ENCODE measurements at places on chromosomes 2 and 18.
A peak's percentile ranks its signal among the peaks of the same experiment; 100 is the strongest.

- no peak for DNase-seq
Observed at GRCh38 chr2:95275601-95276243, 1.5 kb downstream of the PROM2 start.

GRCh38 chr18:64119916-64120315 is 29.0 kb downstream of the LINC00305 start:
- DNase-seq: peak; percentile 40

DNA sequence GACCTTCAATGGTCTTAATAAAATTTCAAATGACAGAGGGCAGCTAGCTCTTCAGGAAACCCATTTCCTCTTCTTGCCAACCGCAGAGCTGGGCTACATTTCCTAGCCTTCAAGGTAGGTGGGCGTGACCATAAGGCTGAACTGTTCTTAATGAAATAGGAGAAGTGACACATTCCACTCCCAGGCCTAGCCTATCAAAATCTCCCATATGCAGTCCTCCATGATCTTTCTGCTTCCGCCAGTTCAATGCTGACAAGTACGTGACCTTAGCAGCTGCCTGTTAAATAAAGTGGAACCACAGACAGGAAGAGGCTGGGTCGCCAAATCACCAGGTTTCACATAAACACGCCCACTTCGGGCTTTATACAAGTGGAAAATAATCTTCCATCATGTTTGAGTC is 13.2 kb downstream of the SERPINE2 start:
- peak; percentile 87 for DNase-seq

- peak; percentile 50 for DNase-seq
Observed at GRCh38 chr2:33489835-33490431, 13.5 kb downstream of the RASGRP3 start.

- DNase-seq: peak; percentile 23
Observed at GRCh38 chr2:12452185-12452584, 264.6 kb upstream of the TRIB2 start.

DNA sequence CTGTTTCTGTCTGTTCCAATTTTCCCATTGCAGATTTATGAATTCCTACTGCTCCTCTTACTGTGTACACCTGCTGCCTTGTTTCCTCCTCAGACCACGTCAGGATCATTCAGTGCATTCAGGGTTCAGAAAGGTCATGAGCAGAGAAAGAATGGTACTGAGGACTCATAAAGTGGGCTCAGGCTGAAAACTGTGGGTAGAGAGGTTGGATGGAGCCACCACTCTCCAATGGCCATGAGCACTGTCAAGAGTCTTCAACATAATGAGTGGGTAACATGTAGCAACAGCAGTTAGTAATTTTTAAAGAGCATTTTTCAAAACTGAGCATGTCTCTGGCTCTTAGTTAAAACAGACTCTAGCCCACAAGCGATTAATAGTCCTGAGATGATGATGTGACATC is 138.2 kb downstream of the ZEB2 start:
- DNase-seq: no peak
